ENCODE measurements at places on chromosomes 1 and 21. TPM values are rescaled to one million over a fixed set of nuclear protein-coding genes. Genes with fewer than 3 reads are reported as not detected.
A peak's percentile ranks its signal among the peaks of the same experiment; 100 is the strongest.

DNA sequence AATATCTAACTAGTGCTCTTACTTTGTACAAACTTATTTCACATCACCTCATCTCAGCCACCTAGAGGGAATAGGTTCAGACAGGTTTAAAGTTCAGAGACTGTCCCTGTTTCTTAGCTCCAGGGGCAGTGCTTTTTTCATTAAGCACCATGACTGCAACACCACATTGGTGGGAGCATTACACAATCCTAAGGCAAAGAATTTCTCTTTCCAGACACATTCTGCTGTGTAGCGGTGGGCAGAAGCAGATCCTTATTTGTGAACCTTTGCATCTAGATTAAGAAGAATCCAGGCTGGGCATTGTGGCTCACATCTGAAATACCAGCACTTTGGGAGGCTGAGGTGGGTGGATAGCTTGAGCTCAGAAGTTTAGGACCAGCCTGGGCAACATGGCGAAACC, 16.1 kb downstream of the LCA5L start:
- no peak for DNase-seq

DNA sequence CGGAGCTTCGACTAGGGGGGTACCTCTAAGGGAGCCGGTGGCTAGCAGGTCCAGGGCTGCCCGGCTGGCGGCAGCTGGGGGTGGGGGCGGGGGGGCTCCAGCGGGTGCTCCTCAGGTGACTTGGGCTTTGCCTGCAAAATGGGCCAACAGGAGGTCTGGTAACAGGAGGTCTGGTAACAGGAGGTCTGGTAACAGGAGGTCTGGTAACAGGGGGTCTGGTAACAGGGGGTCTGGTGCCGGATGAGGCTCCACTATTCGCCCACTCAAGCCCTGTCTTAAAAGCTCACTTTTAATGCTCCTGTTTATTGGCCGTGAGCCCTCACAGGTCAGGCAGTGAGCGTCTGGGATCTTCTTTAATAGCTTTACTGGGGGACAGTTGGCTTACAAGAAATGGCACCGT, 40.4 kb upstream of the ACTRT2 start:
- DNase-seq, result no peak

DNA sequence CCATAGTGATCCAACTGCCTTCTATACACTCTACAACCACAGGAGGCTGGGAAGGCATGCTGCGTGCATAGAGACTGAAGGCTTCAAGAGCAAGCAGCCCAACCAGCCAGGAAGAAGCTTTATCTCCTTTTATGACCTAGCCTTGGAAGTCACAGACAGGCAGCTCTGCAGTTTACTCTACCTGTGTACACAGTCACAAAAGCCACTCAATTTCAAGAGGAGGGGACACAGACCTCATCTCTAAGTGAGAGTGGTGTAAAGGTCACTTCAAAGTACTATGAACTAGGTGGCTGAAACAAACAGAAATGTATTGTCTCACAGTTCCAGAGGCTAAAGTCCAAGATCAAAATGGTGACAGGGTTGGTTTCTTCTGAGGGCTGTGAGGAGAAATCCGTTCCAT, 69.6 kb upstream of the GJB5 start:
- no peak for DNase-seq

The FMOD gene
- polyA plus RNA-seq, result 7.5 TPM

DNA sequence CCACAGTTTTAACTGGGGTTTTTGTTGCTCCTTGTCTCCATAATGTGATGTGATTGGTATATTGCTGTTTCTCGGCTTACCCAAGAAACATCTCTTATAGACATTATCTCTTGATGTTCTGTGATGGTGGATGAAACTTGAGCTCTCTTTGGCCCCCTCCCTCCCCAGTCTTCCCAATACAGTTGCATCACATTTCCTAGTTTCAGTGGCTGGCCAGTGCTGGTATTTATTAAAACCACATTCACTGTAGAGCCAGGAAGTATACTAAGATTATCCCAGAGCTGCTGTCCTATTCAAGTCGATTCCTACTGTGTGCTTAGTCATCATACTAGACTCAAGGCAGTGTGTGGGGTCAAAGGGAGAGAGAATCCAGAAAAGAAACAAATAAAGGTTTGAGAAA, 244.4 kb downstream of the KAZN start:
- no peak for DNase-seq

- no peak for DNase-seq
These were observed 133.6 kb downstream of the TM2D1 start for GRCh38 chr1:61591351-61591750.

The TTC22 gene
- polyA plus RNA-seq, result 4.4 TPM

- DNase-seq, result no peak
These were observed 372.2 kb downstream of the PTBP2 start for GRCh38 chr1:97093741-97094140.

- no peak for DNase-seq
These were observed 3.2 kb upstream of the HMGB4 start for GRCh38 chr1:33860671-33861070.

GRCh38 chr1:229238674-229239415, 32.1 kb upstream of the RAB4A start:
- DNase-seq, result no peak

The FCGR2B gene
- 10.9 TPM for polyA plus RNA-seq

GRCh38 chr1:23561813-23562100, 2.5 kb upstream of the ID3 start:
- DNase-seq, result no peak

DNA sequence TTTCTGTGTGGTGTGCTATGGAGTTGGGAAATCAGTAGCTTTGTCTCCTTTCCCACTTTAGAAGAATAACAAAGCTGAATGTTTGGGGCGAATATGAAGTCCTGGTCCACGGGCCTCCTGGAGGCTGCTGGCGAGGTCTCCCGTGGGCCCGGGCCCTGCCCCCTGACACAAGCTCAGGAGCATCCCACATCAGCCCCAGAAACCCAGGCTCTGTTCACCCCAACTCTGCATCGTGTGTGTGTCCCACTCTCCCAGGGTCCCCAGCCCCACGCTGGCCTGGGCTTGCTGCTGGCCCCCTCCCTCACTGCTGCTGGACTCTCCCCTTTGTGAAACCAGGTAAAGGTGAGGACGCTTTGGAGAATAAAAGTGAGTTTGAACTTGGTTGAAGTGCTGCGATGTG, 8.1 kb downstream of the PRDM16 start:
- no peak for DNase-seq

GRCh38 chr1:48678710-48679505, 97.8 kb downstream of the BEND5 start:
- no peak for DNase-seq

- no peak for DNase-seq
These were observed 25.1 kb downstream of the COL6A2 start for GRCh38 chr21:46122758-46123683.

The SPRR5 gene
- polyA plus RNA-seq, result 0.37 TPM

DNA sequence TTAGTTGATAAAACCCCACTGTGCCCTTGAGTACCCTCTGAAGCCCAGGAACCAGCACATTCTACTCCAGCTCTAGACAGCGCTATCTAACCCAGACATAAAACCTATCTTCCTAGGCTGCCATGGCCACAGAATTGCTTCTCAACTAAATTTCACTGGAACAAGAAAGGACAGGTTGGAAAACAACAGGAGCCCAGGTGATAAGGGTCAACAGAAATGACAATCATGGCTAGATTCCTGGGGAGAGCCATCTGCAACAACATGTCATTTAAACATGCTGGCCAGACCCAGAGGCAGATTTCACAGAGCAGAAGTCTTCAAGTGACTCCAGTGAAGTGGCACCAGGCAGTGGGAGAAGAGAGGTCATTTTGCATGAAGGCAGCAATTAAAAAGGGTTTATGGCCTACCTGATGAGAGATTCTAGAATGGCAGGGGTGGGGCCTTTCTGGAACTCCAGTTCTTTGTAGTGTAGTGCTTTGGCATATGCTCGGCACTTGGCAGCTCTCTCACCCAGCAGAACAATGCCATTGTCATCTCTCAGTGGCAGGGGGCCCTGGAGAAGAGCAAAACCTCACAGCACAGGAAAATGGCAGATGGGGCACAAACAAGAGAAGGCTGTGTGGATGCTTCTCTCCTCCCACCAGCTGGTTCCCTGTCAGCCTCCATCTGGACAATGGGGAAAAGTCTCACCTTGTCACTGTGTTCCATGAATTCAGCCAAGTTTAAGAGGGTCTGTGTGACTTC, 9.9 kb downstream of the ANGPTL7 start:
- no peak for DNase-seq

DNA sequence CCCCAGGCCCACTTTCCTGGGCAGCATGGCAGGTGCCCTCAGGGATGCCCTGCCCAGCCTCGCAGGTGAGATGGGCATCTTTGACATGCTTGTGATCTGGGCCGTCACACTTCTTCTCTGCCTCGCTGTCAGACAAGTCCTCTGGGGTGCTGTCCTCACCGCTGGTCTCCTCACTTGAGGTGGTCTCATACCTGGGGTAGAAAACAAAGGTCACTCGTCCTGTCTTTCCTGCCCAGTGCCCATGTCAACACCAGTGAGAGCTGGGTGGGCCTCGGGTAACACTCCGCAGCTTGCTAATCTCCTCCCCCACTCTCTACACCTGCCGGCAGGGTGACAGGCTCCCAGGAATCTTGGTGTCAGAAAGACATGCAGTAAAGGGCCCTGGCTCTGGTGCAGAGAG, 50.9 kb downstream of the KANK4 start:
- DNase-seq, result no peak

GRCh38 chr21:34055615-34056014, 17.8 kb upstream of the MRPS6 start:
- no peak for DNase-seq

The AMY2A gene
- 0.34 TPM for polyA plus RNA-seq

- no peak for DNase-seq
These were observed 69.5 kb downstream of the LUZP1 start for GRCh38 chr1:23099171-23099536.

GRCh38 chr1:16014509-16015482, 3.0 kb downstream of the HSPB7 start:
- DNase-seq, result no peak

- no peak for DNase-seq
These were observed 46.5 kb upstream of the CRNN start for GRCh38 chr1:152460529-152460899.

GRCh38 chr1:230902349-230902923, 34.1 kb upstream of the C1orf198 start:
- no peak for DNase-seq

DNA sequence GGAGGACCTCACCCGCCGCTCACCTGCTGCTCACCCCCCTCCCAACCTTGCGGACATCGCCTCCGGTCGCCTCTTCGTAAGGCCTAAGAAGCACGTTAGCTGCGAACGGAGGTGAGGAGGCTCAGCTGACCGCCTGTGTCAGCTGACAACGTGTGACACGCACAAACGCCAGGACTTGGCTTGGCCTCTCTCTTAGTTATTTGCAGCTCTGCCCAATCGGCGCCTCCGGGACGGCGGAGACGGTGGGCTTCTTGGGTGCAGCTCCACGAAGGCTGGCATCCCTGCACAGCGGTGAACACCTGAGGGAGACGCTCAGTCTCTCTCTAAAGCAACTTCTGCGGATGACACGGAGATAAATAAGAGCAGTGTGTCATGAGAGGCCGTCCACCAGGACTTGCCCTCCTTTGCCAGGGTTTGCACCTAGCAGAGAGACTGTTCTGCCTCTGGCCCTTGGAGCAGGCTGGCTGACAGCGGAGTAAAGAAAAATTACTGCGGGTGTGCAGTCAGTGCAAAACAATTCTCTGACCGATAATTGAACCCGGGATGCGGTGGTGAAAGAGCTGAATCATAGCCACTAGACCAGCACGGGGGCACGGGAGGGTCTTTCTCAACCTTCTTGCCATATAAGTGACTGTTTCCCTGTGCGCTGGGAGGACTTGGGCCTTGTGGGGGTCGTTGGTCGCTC, 318.9 kb downstream of the FAM72C start:
- no peak for DNase-seq

DNA sequence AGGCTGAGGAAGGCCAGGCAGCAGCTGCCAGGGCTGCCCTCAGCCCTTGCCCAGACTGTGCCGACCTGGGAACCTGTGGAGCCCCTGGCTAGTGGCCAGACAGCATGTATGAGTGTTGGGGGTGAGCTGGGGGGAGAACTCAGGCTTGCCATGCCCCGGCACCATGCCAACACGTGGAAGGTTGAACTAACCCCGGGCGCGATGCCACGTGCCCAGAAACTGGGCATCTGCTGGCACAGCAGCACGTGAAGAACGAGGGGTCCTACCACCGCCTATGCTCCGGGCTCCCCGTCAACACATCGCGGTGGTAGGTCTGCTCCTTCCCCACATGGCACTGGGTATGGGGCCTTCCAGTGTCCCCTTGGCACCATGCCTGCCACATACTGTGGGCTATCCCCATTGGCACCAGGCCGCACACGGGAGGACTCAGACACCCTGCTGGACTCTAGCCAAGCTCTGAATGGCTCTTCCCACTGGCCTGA, 68.7 kb downstream of the CASZ1 start:
- no peak for DNase-seq

DNA sequence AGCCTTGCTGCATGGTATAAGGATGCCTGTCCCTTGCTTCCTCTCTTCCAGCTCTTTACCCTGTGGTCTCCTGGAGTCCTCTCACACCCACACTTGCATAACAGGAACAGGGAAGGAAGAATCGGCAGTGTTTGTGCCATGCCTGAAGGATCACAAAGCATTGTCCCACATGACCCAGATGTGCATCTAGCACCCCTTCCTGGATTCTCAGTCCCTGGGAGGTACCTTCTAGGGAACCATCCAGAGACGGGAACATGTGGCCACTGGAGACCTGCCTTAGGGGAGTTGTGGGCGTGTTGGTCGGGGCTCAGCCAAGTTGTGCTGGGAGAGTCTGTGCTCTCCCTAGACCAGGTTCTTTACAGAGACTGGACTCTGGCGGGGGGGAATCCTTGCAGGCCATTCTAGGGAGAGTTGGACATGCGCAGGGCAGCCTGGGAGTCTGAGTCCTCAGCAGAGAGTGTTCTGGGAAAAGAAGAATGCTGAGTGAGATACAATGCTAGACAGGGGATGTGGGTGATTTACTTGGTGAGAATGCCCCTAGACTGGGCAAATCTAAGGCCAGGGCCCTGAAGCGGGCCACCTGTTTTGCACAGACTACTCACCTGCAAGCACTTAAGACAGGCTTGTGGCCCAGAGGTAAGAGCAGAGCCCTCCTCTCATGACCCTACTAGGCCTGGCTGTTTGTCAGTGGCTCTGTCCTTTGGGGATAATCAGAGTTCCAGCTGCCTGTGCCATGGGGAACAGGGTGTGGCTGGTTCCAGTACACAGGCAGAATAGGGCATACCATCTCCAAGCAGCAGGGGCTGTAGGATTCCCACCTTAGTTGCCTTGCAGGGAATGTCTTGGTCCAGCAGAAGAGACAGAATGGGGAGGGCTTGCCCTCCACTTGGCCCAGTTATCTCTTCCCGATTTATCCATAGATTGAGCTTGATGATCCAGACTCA, 89.8 kb downstream of the MAN1C1 start:
- no peak for DNase-seq

DNA sequence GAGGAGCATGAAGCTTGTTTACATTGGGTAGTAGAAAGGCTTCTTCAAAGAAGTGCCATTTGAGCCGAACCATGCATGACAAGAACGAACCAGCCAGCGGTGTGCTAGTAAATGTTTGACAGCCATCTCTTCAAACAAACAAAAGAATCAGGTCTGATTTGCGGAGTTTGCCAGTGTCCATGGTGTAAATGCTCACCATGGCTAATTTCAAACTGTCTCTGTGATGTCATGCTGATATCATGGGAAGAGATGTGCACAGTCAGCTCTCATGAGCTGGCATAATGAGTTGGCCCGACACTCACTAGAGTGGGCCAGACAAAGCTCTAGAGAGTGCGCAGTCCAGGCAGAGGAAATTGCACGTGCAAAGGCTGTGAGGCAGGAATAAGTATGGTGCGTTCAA, 101.1 kb downstream of the KAZN start:
- no peak for DNase-seq

- peak; percentile 76 for DNase-seq
These were observed 51.0 kb downstream of the KIAA0319L start for GRCh38 chr1:35505911-35506798.

The RGS4 gene
- 0.84 TPM for polyA plus RNA-seq

Data from thymus (tissue), 14 donors.